ENCODE measurements at places on chromosomes 3 and 15. TPM values are rescaled to one million over a fixed set of nuclear protein-coding genes. Genes with fewer than 3 reads are reported as not detected.

DNA sequence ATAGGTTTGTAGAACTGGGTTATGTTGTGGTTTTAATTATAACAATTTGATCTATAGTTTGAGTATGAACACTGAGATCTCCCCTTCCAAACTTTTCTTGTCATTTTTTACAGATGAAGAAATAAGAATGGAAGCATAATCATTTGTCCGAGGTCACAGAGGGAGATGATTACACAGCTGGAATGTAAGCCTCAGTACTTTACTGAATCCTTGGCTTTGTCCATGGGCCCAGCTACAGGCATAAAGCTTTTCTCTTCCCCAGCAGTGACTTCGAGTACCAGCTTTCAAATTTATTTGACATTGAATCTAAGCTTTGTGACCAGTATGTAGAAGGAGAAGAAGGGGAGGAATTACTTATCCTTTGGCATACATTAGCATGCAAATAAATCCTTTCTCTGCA lies 80.9 kb upstream of the DCBLD2 start:
- no peak for DNase-seq

DNA sequence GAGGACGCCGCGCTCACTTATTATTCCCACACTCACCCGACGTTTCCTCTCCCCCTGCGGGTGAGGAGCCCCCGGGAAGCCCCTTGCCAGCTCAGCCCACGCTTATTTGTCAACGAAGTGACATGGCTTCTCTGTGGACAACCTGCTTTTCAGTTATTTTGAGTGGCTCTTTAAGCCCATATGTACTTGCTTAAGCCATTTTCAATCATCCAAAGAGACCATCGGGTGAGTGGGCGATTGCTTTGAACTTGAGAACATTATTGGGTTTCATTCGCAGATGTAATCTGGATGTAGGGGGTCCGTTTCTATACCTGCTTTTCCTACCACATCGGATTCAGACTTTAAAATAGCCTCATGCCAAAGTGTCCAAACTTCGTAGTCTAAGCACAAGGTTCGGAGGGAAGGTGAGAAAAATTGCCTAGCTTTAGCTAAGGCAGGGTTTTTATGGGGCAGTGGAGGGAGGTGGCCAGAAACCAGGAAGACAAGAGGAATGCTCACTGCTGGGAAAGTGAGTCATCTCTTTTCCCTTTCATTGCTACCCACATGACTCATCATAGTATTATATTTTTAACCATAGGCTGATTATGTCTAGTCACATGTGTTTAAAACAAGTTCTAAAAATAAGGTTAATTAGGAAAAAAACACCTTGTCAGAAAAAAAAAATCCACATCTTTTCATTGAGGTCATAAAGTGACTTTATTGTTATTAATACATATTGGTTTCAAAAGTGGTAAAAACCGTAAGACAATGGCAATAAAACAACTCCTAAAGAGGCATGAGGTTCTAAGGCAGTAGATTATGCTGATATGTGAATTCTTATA lies 773.1 kb upstream of the NR2F2 start:
- no peak for DNase-seq

- DNase-seq, result no peak
Observed at GRCh38 chr3:171150945-171151344, 124.4 kb upstream of the SLC2A2 start.

DNA sequence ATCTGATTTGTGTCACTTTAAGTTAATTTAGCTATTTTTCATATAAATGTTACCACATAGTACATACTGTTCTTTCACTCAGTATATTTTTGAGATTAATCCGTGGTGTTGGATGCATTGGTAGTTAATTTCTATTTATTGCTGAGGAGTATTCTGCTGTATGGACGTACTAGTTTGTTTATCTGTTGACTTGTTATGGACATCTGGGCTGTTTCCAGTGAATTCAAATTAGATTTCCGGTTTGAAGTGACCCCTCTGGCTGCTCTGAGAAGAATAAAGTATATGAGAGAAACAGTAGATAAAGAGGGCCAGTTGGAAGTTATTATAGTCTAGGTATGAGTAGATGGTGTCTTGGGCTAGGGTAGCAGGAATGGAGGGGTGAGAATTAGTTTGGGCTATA lies 15.6 kb downstream of the KAT2B start:
- no peak for DNase-seq

DNA sequence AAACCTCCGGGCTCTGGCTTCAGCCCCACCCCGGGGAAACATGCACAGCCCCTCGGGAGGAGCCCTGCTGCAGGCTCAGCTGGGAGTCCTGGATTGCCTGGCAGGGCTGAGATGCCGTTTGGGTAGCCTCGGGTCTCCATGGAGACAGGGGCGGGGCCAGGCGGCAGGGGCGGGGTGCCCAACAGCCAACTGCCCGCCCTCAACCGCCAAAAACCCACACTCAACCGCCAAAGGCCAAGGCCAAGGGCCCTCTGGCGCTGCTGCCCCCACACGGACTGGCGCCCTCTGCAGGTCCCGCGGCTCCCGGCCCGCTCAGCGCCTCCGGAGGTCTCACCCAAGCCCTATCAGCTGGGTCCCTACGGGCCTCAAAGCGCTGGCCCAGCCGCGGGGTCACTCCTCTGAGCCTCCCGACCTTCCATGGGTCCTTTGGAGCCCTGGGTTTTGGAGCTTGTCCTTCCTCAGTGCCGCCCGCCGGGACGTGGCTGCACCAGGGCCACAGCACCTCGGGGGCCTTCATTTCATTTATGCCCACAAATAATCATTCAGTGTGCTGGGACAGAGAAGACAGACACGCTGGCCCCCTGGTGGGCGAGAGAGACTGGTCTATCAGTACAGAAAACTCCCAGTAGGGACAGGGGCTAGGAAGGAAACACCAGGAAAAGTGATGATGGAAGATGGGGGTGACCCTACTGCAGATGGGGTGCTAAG lies 33.5 kb upstream of the ACAD9 start:
- DNase-seq, result peak; percentile 72

DNA sequence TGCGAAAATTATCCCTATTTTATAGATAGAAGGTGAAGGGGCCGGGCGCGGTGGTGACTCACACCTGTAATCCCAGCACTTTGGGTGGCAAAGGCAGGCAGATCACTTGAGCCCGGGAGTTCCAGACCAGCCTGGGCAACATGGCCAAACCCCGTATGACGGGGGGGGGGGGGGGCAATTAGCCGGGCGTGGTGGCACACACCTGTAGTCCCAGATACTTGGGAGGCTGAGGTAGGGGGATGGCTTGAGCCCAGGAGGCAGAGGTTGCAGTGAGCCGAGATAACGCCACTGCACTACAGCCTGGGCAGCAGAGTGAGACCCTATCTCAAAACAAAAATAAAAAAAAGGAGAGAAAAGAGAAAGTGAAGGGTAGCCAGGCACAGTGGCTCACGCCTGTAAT lies 1.4 kb downstream of the AAGAB start:
- DNase-seq, result no peak

GRCh38 chr3:139836698-139837464 lies 98.1 kb upstream of the CLSTN2 start:
- no peak for DNase-seq

DNA sequence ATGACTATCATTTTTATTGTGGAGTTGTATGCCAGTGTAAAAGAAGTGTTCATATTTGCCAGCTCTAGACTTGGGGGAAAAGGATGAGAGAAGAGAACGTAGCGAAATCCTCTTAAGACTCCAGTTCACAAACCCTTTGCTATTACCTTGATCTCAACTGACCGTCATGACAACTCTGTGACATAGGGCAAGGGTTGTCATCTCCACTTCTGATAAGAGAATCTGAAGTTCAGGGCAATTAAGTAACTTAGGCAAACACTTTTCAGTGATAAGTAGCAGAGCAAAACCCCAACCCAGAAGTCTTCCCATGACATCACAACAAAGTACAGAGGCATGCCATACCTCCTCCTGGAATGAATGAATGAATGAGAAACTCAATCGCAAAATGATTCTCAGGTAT lies 40.3 kb upstream of the WNT5A start:
- no peak for DNase-seq

DNA sequence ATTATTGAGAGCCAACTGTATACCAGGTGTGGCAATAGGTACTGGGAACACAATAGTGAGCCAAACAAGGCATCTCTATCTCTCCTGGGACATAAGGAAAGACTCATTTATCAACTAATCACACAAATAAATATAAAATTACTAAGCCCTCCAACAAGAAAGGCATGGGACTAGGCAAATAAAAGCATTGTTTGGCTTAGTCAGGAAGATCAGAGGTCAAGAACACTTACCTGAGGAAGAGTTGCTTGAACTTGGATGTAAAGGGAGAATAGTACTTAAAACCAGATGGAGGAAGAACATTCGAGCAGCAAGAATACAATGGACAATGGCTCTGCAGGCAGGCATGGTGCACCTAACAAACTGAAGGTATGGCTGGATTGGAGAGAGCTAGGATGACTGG lies 300.7 kb downstream of the WDR72 start:
- DNase-seq, result no peak

GRCh38 chr3:133821767-133822638 lies 16.4 kb downstream of the SRPRB start:
- DNase-seq, result no peak

DNA sequence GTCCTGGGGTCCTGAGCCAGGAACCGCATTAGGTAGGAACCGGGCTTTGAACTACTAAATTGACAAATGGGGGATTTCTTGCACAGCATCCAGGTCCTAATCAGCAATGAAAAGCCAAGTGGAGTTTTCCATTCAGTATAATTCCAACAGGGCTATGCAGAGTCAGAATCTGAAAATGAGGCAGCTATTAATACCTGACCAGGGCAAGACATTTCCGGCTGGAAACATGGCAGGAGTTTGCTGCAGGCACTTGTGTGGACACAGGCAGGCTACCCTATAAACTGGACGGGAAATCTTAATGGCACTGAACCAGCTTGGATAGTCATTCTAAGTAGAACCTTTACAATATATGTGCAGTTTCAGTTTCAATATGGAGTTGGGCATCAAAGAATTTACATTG lies 553.1 kb downstream of the FGF12 start:
- no peak for DNase-seq

- no peak for DNase-seq
Observed at GRCh38 chr15:64285871-64286270, 70.1 kb downstream of the CSNK1G1 start.

- no peak for DNase-seq
Observed at GRCh38 chr3:99418709-99419108, 219.7 kb upstream of the COL8A1 start.

GRCh38 chr3:192834428-192834827 lies 83.2 kb downstream of the MB21D2 start:
- DNase-seq, result no peak

DNA sequence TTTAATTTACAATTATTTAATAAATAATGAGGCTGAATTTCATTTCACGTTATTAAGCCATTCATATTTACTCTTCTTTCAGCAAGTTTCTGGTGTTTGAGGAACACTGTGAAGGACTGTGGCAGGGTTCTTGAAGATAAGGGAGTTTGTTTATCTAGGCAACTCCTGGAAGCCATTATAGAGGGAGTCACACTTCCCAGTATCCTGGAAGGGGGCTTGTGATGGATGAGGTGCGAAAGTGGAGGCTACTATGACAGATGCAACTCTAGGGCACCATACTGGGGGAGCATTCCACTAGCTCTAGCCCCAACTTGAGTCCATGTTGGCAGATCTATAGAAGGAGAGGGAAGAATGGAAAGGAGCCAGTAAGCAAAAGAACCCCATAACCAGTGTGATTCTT lies 14.4 kb downstream of the CNOT10 start:
- no peak for DNase-seq

- DNase-seq, result no peak
Observed at GRCh38 chr3:75294124-75294523, 370.0 kb upstream of the FRG2C start.

DNA sequence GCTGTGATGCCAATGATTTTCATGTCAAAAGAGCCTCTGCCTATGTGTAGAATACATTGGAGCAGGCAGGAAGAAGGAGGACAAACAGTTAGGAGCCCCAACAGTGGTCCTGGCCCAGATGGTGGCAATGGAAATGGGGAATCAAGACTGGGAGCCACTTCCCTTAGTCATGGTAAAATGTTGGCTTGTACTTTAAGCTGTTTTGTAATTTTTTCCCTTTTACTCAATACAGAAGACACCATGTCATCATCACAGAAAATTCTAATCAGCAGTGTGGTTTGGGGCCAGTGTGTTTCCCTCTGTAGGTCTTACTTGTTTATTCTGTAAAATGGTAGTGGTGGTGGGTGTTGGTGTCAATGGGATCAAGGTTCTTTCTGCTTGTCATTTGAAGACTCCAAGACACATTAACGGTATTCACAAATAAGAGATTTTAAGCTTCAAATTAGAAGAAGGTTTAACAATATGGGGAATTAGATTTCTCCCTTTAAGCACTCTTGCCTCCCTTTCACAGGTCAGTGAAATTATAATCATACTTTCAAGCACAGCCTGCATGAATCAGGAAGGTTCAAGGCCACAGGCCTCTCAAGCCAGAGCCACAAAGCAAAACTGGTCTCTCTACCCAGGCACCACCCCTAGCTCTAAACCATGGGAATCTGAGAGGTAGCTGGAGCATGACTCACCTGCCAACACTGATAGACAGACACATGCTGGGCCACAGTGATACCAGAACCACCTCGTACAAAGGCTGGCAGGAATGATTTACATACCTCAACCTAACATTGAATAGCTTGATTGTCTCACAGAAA lies 24.9 kb downstream of the SIAH2 start:
- DNase-seq, result no peak

GRCh38 chr3:49026536-49026935 lies 2.7 kb downstream of the IMPDH2 start:
- no peak for DNase-seq

DNA sequence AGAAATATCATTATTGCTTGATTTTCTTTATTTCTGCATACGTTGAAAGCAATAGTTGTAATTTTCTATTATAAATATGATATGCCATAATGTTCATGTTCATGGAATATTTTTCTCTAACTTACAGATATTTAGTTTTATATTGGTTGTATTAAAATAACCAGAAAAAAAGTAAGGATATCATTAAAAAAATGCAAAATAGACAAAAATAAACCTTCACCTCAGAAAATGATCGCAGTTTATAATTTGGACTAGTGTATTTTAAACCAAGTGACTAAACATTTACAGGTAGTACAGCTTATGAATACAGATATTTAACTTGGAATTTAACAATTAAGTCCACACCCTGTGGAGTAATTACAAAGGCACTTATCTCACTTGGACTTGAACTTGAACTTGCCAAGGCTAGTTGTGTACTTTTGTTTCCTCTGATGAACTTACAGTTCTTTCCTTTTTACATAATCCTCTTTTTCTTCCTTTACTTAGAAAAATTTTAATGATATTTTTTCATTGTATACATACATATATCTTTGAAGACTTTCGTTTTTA lies 156.7 kb downstream of the CHL1 start:
- no peak for DNase-seq

DNA sequence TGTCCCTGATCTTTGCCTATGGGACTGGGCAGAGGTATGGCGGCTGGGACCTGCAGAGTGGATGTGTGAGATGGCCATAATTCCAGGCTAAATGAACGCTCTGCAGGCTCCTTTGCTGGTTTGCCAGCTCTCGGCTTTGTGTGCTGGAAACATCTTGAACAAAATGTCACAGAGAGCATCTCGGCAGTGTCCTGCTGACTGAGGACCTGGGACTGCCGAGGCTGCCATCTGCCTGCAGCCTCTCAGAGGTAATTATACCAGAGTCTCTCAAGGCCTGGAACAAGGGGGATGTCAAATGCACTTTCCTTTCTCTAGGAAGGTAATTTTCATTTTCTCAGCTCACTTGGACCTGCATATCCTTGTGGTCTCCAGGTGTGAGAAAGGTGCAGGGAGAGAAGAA lies 354.2 kb downstream of the PDCD6IP start:
- DNase-seq, result no peak

HCLS1 gene
- total RNA-seq, result 440 TPM

SPTSSB gene
- total RNA-seq, result not detected

BMF gene
- 353 TPM for total RNA-seq

HIGD2B gene
- total RNA-seq, result 0.55 TPM

UBAP1L gene
- total RNA-seq, result 9.6 TPM

SELENOK gene
- total RNA-seq, result 43.3 TPM

TMF1 gene
- 43.6 TPM for total RNA-seq

DUOXA1 gene
- 0.15 TPM for total RNA-seq

Data from activated B cell treated with CpG ODN at 0.5 μM for 24 hours (primary cell).